ENCODE measurements at places on chromosomes 1 and 21.

DNA sequence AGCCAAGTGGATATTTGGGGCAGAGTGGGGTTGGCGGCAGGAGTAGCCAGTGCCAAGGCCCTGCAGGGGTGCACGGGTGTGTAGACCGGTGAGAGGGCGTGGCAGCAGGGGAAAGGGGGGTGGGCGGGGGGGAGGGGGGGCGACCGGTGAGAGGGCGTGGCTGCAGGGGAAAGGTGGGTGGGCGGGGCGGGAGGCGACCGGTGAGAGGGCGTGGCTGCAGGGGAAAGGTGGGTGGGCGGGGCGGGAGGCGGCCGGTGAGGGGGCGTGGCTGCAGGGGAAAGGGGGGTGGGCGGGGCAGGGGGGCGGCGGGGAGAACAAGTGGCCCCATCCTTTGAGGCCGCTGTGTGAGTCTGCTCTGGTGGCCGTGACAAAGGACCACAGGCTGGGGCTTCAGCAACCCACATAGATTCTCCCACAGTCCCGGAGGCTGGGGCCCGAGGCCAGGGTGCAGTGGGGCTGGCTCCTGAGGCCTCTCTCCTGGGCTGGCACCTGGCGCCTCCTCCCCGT is 25.8 kb downstream of the RRP1 start:
- DNase-seq, result no peak

DNA sequence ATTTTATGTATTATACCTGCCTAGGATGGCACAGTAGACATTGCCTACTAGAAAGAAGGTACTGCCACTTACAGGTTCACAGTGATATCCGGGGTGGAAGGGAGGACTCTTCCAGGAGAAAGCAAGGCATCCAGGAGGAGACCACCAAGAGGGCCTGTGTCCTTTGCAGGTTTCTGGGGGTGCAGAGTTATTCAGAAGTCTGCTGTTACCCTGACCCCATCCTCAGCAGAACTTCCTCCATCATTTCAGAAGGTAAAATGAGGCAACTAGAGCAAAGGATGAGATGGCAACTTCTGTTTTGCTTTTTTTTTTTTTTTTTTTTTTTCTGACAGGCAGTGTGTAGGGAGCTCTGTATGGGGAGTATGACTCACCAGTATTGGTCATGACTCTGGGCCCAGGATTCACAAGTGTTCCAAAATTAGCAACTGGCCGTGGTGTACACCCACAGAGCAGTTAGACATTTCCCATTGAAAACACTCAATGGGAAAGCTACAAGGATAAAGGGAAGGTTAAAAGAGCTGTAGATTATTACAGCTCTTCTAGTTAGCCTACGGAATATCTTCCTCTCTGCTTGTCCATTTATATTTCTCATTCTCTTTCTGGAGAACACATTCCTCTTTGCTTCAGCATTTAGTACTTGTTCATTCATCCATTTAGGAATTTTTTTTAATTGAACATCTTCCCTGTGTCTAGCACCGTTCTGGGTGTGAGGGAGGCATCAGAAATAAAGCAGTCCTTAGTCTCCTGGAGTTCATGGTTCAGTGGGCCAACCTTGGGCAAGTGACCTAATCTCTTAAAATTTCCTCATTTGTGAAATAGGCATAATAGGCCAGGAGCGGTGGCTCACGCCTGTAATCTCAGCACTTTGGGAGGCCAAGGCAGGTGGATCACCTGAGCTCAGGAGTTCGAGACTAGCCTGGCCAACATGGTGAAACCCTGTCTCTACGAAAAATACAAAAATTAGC is 50.5 kb upstream of the PPP2R5A start:
- no peak for DNase-seq

DNA sequence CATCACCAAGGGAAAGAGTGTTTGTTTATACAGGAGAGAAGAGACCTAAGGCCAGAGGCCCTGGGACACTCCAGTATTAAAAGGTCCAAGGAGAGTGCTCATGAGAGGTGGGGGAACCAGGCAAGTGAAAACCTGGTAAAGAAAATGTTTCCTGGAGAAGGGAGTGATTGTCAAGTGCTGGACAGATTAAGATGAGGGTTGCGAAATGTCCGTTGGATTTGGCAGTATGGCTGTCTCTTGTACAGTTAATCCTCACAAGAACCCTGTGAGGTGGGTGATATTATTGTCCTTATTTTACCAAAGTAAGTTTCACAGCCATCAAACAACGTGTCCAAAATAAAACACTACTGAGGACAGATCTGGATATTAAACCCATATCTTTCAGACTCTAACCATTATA is 44.2 kb downstream of the RPAP2 start:
- DNase-seq, result no peak

DNA sequence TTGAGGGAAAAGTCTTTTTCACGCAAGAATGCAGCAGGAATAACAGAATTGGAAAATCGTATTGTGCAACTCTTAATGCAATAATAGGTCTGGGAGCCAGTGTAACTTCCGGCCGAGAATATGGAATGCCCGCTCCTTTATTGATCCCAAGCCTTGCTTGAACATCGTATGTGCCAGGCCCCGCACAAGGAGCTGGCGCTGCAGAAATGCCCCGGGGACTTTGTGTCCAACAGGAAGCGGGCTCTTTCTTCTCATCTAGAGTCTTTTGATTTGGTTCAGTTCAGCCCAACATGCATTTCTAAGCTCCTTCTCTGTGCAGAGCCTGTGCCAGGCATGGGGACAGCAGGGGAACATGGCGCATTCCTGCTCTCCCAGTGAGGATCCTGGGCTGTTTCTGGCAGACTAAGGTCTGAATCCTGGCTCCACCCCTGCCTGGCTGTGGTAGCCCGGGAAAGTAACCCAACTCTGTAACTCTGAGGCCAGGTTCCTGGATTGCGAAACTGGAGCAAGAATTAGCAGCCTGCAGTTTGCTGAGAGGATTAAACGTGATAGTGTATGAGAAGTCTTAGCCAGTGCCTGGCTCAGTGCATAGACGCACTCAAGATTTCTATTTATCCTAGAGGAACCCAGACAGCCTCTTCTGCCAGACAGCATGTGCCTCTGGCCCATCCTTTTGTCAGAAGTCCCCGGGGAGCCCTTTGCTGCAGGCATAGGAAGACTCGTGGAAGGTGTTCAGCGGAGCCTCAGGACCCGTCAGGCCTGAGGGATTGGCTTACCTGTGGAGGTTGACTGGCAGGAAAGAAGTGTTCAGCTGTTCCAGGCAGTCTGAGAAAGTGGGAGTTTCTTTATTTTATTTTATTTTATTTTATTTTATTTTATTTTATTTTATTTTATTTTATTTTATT is 987 bp upstream of the CDCP2 start:
- DNase-seq, result no peak

DNA sequence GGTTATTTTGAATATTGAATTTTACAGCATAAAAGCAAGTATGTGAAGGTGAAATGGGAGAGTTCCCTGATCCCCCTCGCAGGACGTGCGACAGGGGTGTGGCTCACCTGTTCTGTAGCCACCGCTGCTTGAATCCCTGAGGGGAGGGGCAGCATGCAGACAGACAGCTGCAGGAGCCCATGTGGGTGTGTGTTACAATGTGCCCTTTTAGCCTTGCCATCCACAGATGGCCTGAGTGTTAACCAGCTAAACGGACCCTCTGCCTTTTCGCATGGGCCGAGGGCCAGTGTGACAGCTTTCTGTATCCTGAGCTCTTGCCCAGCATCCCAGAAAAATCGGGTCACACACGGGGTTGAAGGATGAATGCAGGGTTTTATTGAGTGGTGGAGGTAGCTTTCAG is 43.3 kb downstream of the JAM2 start:
- no peak for DNase-seq

DNA sequence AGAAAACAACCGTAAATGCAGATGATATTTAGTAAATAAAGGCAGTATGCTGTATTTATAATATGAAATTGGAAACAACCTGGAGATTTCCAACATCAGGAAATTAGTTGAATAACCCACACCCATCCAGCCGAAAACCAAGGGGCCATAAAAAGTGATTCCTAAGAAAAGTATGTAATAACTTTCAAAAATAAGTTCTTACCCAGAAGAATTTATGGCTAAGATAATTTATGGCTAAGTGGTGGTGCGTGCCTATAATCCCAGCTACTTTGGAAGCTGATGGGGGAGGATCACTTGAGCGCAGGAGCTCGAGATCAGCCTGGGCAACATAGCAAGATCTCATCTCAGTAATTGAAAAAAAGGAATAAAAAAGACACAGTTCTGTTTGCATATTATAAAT is 43.2 kb downstream of the TMCO4 start:
- DNase-seq, result no peak

GRCh38 chr21:32257962-32258785 is 20.7 kb downstream of the MIS18A start:
- DNase-seq, result peak; percentile 4

GRCh38 chr1:18854331-18855025 is 5.0 kb downstream of the TAS1R2 start:
- no peak for DNase-seq

DNA sequence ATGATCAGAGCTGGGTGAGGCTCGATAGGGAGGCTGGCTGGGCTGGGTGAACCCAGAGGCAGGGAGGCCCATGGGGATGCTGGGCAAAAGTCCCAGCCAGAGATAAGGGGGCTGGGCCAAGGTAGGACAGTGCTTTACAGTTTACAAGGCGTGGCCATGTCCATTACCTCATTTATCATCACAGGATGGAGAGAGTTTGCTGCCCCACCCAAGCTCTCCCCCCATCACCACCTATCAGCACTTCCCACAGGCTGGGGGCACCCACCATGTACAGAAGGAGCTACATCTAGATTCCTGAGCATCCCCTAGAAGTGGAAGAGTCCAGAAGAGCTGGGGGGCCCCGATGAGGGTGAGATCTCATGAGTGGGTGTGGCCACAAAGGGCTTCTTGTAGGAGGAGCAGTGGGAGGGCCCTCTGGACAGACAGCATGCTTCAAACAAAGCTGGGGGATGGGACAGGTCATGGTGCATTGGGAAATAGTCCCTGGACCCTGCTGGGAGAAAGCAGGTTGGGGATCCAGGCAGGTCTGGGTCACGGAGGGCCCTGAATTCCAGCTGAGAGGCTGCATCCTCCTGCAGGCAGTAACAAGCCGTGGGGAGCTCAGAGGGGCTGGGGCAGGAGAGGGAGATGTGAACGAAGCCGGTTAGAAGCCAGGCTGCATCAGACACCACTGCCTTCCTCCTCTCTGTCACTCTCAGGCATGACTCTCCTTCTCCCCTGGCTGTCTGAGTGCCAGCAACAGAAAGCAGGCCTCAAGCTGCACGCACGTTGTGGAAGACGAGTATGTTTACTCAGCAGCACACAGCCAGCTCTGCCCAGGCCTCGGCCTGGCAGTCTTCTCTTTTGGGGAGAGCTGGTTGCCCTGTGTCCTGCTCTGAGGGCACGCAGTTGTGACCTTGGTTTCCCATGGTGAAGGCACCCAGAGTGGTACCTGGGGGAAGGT is 202.3 kb downstream of the HIVEP3 start:
- no peak for DNase-seq

- DNase-seq, result no peak
Observed at GRCh38 chr1:115755456-115756370, 12.8 kb downstream of the CASQ2 start.

DNA sequence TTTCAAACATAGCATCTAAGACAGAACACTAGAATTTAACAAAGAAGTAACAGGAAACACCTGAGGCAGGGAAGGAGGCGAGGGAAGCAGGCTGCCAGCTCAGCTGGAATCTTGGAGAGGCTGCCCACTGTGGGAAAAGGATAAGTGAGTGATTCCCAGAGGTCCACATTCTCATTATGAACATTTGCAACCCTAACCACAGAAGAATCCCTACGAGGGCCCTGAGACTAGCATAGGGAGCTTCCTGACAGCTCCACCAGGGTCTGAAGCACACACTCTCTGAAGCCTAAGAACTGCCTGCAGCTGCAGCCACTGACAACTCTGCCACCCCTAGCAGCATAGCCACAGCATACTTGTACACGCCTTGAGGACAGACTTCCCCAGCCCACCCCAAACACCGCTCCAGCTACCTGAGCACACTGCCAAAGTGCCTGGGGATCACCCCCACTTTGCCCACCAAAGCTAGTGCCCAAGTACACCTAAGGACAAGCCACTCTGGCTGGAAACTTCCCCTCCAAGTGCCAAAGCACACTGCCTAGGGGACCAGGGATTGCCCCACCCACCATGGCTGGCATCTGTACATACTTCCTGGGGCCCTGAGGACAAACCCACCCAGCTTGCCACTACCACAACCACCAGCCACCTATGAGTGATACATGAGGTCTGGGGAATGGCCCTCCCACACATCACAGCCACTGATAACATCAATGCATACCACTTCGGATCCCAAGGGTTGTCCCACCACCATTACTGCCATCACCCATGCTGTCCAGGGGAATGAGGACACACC is 76.6 kb upstream of the GUCA2A start:
- no peak for DNase-seq

GRCh38 chr1:243912347-243912746 is 62.3 kb upstream of the AKT3 start:
- DNase-seq, result no peak

DNA sequence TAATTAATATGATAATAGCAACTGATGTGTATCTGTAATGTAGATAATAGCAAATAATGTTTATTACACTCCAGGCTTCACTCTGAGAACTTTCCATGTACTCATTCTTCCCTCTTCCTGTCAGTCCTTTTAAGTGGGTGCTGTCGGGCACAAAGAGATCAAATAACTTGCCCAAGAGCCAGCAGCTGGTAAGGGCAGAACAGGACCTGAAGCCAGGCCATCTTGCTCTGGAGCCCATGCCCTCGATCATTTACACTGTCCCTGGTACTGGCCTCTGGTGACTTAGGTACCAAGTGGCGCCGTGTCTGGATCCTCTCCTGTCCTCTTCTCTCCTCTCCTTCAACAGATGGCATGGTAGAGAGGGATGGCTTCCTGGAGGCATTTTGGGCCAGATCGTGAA is 97.2 kb downstream of the VPS13D start:
- DNase-seq, result no peak

GRCh38 chr1:60695716-60696171 is 386.6 kb upstream of the NFIA start:
- DNase-seq, result no peak

Measured in stimulated activated CD8-positive, alpha-beta memory T cell treated with anti-CD3 and anti-CD28 coated beads, Interleukin-7, amount 100 ng/mL, for 48 hours (primary cell).